Right renal cortex interstitium (tissue), 3 donors: ENCODE measurements at places on chromosomes 6 and 20.

- no peak for DNase-seq
Measured at GRCh38 chr20:48404598-48404997, 423.2 kb downstream of the PREX1 start.

DNA sequence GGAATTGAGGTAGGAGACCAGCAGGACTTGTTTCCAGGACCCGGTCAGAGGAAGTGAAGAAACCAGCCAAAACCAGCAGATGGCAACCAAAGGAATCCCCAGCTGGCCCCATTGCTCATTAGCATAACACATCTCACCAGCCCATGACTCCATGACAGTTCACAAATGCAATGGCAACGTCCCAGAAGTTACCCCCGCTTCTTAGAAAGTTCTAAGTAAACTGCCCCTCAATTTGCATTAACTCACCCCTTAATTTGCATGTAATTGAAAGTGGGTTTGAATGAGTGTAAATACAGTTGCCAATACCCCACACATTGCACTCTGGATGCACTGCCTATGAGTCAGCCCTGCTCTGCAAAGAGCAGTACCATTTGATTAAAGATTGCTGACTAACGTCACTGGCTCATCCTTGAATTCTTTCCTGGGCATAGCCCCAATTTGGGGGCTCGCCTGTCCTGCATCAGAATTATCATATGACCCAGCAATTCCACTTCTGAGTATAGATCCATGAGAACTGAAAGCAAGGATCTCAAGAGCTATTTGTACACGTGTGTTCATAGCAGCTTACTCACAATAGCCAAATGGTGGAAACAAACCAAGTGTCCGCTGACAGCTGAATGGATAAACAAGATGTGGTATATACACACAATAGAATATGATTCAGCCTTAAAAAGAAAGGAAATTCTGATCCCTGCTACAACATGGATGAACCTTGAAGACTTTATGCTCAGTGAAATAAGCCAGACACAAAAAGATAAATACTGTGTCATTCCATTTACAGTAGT is 36.4 kb downstream of the MYLK4 start:
- no peak for DNase-seq

DNA sequence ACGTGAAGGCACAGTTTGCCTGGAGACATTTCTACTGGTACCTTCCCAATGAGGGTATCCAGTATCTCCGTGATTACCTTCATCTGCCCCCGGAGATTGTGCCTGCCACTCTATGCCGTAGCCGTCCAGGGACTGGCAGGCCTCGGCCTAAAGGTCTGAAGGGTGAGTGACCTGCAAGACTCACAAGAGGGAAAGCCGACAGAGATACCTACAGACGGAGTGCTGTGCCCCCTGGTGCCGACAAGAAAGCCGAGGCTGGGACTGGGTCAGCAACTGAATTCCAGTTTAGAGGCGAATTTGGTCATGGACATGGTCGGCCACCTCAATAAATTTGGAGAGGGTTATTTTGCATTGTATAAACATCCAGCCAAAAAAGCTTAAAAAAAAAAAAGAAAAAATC is 420.3 kb upstream of the FLRT3 start:
- no peak for DNase-seq

DNA sequence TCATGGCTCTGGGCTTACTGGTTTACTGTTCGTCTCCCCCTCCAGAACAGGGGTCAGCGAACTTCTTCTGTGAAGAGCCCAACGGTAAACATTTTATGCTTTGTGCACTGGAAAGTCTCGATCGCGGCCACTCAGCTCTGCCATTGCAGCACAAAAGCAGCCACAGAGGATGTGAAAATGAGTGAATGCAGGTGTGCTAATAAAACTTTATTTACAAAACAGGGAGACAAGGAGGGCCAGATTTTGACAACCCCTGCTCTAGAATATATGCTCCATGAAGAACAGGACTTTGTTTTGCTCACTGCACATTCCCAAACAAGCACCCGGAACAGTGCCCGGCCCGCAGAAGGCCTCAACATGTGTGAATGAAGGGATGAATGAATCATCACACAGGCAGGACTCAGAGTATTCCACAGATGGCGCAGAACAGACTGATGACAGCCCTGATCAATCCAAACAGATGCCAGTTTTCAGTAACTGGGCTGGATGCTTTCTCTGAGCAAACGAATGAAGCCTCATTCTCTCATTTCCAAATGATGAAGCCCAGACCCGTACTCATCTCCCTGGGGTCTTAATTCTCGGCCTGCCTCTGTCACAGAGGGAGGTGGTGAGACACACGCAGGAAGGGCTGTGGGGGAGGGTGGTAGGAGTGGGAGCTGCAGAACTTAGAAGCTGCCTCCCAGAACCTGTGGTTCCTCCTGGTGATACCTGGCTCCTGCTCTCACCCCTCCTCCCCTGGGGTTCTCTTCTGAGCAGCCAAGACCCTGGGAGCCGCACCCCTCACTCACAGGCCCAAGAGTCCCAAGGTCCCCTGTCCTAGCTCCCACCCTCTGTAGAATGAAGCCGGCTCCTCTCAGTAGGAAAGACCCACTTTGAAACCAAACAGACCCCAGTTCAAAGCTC is 196.4 kb downstream of the PREX1 start:
- DNase-seq: no peak

DNA sequence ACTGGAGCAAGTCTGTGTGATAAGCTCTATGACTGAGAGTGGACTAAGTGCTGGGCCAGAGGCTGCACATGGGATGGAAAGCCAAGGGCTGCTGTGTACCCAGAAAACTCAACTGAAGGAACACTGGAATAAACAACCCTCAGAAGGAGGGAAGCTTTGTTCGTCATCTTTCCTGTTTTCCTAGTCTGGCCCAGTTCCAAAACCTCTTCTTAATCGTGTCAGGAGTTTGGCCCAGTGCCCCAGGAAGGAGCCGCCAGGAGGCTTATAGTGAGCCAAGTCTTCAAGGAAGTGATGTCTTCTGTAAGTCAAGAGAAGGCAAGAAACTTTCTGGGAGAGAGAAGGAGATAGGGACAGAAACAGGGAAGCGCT is 23.3 kb upstream of the TOP1 start:
- no peak for DNase-seq

GRCh38 chr20:13344671-13345070 is 123.6 kb downstream of the ISM1 start:
- no peak for DNase-seq

GRCh38 chr6:167150941-167151549 is 6.7 kb downstream of the GPR31 start:
- DNase-seq: no peak

DNA sequence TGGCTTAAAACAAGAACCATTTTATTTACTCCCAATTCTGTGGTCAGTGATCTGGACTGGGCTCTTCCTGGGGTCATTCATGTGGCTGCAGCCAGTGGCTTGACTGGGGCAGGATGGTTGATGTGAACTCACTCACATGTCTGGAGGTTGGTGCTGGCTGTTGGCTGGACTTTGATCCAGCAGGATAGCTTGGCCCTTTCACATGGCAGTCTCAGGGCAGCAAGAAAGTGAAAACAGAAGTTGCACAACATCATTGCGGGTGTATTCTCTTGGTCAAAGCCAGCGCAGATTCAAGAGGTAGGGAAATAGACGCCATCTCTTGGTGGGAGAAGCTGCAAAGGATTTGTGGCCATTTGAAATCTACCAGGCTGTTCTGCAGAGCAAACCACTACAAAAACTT is 77.2 kb downstream of the MDGA1 start:
- no peak for DNase-seq

DNA sequence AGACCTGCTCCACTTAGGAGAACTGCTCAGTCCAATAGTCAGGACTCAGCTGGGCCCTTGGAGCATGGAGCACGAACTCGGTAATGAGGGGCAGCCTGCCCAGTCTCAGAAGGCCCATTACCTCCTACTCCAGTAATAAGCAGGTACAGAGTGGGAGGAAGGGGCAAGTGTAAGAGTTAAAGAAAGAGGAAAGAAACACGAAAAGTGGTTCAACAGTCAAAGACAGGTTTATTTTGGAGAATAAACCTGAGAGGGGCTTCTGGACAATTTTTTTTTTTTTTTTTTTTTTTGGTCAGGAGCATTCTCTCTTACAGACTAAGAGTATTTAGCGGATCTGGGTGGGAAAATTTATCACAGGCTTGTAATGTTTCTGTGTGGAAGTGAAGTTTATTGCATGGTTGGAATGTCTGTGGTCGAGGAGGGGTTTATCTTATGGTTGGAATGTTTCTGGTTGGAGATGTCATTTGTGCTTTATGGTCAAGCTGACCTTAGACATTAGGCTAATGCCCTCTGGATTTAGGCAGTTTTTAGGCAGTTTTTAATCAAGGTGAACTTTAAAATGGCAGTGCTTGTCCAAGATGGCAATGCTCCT is 340.1 kb downstream of the BCKDHB start:
- DNase-seq: no peak

- DNase-seq: no peak
Measured at GRCh38 chr6:4774715-4775493, 1.3 kb upstream of the CDYL start.

DNA sequence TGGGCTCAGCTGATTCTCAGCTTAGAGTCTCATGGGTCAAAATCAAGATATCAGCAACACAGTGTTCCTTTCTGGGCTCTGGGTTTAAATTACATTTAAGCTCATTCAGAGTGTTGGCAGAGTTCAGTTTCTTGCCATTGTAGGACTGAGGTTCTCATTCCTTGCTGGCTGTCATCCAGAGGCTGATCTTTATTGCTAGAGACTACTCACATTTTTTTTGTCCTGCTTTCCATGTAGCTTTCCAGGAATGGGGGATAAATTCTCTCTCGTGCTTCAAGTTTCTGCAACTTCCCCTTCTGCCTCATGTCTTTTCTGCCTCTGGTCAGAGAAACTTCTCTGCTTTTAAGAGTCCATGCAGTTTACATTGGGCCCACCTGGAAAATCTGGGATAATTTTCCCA is 86.9 kb downstream of the RFX6 start:
- DNase-seq: no peak

- no peak for DNase-seq
Measured at GRCh38 chr20:63402181-63402859, 41.2 kb upstream of the CHRNA4 start.

DNA sequence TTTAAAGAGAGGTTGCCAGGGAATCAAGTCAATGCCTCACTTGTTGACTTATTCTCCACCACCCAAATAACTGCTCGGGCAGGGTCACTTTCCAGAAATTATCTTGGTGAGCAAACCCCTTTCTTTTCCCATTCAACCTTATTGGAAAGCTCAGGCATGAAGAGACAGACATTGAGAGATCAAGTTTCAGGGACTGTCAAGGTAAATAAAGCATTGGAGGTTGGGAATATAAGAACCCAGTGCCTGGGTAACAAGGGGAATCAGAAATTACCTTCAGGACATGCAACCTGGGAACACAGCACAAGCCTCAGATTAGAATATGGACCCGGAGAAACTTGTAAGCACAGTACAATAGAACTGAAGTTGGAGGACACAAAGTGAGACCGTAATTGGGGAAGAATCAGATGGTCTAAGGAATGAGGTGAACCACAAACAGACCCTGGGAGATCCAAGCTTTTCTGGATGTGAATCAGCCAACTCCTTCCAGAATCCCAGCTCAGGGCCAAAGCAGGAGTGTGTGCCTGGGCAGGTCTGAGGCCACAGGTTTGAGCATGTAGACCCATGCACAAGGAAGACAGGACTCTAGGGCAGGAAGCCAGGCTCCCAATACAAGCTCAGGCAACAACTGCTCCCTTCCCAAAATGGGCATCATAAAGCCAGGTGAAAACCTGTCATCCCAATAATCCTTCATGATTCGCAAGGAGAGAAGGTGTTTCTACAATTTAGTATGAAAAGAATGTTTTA is 512.8 kb downstream of the MAFB start:
- DNase-seq: no peak

GRCh38 chr6:136604328-136604825 is 54.2 kb upstream of the MAP7 start:
- no peak for DNase-seq

- no peak for DNase-seq
Measured at GRCh38 chr20:35517125-35517524, 12.3 kb downstream of the C20orf173 start.

DNA sequence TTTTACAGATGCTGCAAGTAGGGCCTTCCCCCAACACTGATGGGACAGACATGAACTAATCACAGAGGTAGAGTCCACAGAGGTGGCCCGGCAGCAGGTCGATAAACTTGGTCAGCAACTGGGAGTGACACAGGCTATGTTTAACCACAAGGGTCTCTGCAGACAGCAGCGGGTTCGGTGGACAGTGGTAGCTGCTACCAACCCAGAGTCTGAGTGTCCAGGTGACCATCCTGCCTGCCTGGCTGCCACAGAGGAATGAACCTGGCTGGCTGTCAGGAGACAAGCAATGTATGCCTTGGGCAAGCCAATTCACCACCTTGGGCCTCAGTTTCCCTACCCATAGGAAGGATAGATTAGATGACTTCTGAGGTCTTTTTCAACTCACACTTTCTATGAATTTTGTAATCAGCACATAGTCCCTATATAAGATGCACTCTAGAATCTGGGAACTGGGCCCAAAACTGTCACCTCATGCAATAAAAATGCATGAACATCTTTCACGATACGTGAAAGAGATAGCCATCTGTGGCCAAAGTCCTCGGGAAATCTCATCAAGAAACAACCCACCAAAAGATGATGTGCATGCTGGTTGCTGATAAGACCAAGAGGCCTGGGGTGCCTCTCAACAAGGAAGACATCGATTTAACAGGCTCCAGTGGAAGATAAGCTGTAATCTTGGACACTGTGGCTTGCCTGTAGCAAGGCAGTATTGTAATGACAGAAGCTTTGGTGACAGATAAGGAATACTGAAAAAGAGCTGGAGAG is 30.5 kb downstream of the MDGA1 start:
- no peak for DNase-seq

- DNase-seq: no peak
Measured at GRCh38 chr6:139373154-139373927, 1.1 kb downstream of the CITED2 start.
